Upper lobe of left lung (tissue), 6 donors: ENCODE measurements at places on chromosomes 11 and 22. TPM values are rescaled to one million over a fixed set of nuclear protein-coding genes. Genes with fewer than 3 reads are reported as not detected.
A peak's percentile ranks its signal among the peaks of the same experiment; 100 is the strongest.

DNA sequence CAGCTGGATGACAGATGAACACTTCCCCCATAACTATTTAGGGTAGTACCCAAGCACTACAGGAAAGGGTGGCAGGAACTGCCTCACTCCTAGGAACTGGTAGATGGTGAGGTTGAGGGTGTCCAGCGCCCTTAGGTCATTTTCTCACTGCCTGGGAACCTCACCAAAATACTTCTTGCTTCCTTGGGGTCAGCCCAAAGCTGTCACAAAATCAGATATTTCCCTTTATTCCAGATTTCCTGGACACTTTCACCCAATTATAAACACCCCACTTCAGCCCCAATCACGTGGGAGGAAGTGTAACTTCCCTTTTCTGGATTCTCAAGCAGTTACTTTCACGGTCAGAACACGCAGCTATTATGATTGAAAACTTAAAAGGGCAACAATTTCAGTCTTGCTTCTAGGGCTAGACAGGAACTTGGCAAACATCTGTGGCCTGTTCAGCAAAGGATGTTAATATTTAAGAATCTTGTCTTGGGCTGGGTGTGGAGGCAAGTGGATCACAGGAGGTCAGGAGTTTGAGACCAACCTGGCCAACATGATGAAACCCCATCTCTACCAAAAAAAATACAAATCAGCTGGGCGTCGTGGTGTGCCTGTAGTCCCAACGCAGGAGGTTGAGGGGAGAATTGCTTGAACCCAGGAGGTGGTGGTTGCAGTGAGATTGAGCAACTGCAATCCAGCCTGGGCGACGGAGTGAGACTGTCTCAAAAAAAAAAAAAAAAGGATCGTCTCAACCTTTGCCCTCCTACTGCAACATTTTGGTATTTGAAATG lies 4.0 kb downstream of the FTH1 start:
- peak overlapping the region; percentile 98 for H3K27ac ChIP-seq
- H3K4me1 ChIP-seq = peaks cover 34% of the 10 kb centered on the region
- no peaks in the 10 kb centered on the region for H3K27me3 ChIP-seq
- DNase-seq = peak; percentile 70
- peak overlapping the region; percentile 88 for H3K4me3 ChIP-seq
- H3K36me3 ChIP-seq = peaks cover 26% of the 10 kb centered on the region

GRCh38 chr22:17707526-17707925 lies 66.7 kb downstream of the BID start:
- peaks cover 42% of the 10 kb centered on the region for H3K36me3 ChIP-seq
- DNase-seq = no peak

- H3K27me3 ChIP-seq = no peaks in the 10 kb centered on the region
- no peak overlapping the region for H3K4me3 ChIP-seq
- peaks cover 53% of the 10 kb centered on the region for H3K4me1 ChIP-seq
- no peak for DNase-seq
Observed at GRCh38 chr11:124884340-124884739, 13.3 kb downstream of the ROBO4 start.

DNA sequence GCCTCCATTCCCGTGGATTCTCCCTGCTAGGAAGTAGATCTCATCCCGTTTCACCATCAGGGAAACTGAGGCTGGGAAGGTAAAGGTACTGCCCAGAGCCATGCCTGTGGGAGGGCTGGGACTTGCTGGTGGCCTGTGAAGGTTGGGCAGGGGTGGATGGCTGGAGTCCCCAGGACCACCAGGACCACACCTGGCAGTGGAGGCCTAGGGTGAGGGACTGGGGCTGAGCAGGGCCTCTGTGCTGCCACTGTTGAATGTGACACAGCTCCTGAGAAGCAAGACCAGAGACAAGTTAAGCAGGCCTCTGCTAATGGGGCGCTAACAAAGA lies 26.2 kb upstream of the PRODH start:
- no peak for DNase-seq
- H3K4me3 ChIP-seq = no peak overlapping the region
- no peaks in the 10 kb centered on the region for H3K4me1 ChIP-seq
- no peaks in the 10 kb centered on the region for H3K36me3 ChIP-seq

GRCh38 chr11:29135504-29135903 lies 881.3 kb downstream of the KCNA4 start:
- no peaks in the 10 kb centered on the region for H3K36me3 ChIP-seq
- no peak overlapping the region for H3K4me3 ChIP-seq
- H3K4me1 ChIP-seq = no peaks in the 10 kb centered on the region
- no peak overlapping the region for H3K27ac ChIP-seq

DNA sequence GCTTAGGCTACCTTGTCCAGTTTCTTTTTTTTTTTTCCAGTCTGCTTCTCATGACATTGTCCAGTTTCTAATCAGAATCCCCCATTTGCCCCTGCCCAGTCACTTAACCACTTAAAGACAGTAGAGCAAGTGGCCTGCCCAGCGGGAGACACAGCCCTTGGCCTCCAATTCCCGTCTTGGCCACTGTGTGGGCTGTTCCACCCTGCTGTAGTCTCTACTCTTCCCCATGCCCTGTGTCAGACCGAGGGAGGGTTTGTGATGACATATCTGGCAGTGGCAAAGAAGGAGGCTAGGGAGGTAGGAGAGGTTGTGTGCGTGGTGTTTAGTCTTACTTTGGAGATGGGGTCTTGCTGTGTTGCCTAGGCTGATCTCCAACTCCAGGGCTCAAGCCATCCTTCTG lies 11.5 kb downstream of the PPFIA1 start:
- H3K4me3 ChIP-seq = no peak overlapping the region
- peaks cover 50% of the 10 kb centered on the region for H3K36me3 ChIP-seq
- H3K27me3 ChIP-seq = no peaks in the 10 kb centered on the region
- no peak overlapping the region for H3K27ac ChIP-seq

- H3K4me1 ChIP-seq = peaks cover 12% of the 10 kb centered on the region
- no peak overlapping the region for H3K4me3 ChIP-seq
- H3K27me3 ChIP-seq = no peaks in the 10 kb centered on the region
- DNase-seq = peak; percentile 23
- H3K27ac ChIP-seq = no peak overlapping the region
Observed at GRCh38 chr11:15826826-15827225, 529.5 kb downstream of the SOX6 start.

DNA sequence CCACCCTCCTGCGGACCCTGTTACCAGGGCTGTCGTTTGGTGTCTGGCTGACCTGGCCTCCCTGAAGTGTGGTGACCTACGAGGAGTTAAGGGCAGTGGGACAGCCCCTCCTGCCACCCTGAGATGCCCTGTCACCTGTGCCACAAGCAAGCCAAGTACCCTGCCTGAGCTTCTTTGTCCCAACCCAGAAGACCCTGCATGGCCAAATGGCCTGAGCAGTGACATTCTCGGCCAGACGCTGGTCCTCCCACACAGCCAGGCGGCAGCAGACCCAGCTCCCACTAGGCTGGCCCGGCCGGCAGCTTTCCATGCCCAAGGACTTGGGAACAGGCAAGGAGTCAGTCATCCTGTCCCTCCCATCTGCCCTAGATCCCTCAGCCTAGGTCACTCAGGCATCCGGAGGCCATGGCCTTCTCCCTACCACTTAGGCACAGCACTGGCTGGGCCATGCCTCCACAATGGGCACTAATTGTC lies 7.6 kb downstream of the ARVCF start:
- H3K27ac ChIP-seq = no peak overlapping the region
- H3K27me3 ChIP-seq = no peaks in the 10 kb centered on the region
- no peak overlapping the region for H3K4me3 ChIP-seq

- H3K27ac ChIP-seq = no peak overlapping the region
- DNase-seq = no peak
- H3K4me3 ChIP-seq = no peak overlapping the region
- no peaks in the 10 kb centered on the region for H3K27me3 ChIP-seq
- no peaks in the 10 kb centered on the region for H3K36me3 ChIP-seq
- no peaks in the 10 kb centered on the region for H3K4me1 ChIP-seq
Observed at GRCh38 chr11:69834251-69834650, 15.0 kb upstream of the FGF3 start.

- H3K4me3 ChIP-seq = no peak overlapping the region
- no peaks in the 10 kb centered on the region for H3K27me3 ChIP-seq
Observed at GRCh38 chr22:39185601-39186012, 33.1 kb upstream of the CBX7 start.

- DNase-seq = no peak
- peaks cover 5% of the 10 kb centered on the region for H3K36me3 ChIP-seq
- H3K4me1 ChIP-seq = peaks cover 16% of the 10 kb centered on the region
- peak overlapping the region; percentile 80 for H3K27ac ChIP-seq
Observed at GRCh38 chr22:19085233-19085718, 36.9 kb downstream of the DGCR2 start.

GRCh38 chr11:133949129-133949528 lies 7.6 kb downstream of the IGSF9B start:
- DNase-seq = no peak
- no peaks in the 10 kb centered on the region for H3K36me3 ChIP-seq
- H3K4me1 ChIP-seq = peaks cover 11% of the 10 kb centered on the region
- no peak overlapping the region for H3K4me3 ChIP-seq
- no peaks in the 10 kb centered on the region for H3K27me3 ChIP-seq
- no peak overlapping the region for H3K27ac ChIP-seq

DNA sequence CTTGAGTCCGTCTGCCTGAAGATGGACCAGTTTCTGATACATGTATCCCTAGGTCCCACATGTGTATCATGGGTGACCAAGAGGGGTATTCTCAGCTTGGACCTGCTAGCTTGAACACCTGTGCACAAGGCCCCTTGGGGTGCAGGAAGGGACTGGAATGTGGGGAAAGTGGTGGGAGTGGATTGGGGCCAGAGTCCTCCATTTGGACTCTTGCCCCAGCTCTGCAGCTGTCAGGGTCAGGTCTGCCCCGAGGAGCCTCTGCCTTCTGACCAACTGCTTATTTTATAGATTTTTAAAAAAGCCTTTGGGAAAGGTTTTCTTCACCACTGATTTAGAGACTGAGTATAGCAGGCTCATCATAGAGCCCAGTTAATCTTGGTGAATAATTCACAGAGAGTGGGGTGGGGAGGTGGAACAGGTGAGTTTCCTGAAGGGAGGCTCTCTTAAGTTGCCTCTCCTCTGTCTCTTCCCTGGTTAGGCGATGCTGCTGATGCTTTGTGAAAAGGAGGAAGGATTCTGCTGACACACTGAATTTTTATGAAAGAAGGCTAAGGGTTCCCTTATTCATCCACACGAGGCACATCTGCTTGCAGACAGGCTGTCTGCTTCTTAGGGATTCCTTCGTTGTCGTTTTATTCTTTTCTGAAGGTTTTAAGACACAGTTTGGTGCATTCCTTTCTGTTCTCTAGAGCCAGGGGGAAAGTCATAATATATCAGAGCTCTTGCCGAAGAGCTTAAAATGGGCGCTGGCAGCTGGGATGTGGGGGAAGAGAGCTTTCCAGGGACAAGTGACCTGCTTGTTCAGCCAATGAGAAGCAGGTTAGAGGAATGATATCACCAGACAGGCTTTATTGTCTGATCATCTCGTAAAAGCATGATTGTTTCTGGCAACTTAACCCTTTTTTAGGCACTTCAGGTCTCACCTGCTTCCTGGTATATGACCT lies 19.9 kb downstream of the TRIM44 start:
- no peak overlapping the region for H3K4me3 ChIP-seq
- no peaks in the 10 kb centered on the region for H3K27me3 ChIP-seq
- no peak for DNase-seq
- H3K27ac ChIP-seq = no peak overlapping the region
- H3K36me3 ChIP-seq = peaks cover 25% of the 10 kb centered on the region

- DNase-seq = no peak
- H3K27me3 ChIP-seq = no peaks in the 10 kb centered on the region
- H3K4me1 ChIP-seq = peaks cover 10% of the 10 kb centered on the region
- no peaks in the 10 kb centered on the region for H3K36me3 ChIP-seq
- no peak overlapping the region for H3K4me3 ChIP-seq
Observed at GRCh38 chr11:32888805-32889204, 3.8 kb upstream of the QSER1 start.

DNA sequence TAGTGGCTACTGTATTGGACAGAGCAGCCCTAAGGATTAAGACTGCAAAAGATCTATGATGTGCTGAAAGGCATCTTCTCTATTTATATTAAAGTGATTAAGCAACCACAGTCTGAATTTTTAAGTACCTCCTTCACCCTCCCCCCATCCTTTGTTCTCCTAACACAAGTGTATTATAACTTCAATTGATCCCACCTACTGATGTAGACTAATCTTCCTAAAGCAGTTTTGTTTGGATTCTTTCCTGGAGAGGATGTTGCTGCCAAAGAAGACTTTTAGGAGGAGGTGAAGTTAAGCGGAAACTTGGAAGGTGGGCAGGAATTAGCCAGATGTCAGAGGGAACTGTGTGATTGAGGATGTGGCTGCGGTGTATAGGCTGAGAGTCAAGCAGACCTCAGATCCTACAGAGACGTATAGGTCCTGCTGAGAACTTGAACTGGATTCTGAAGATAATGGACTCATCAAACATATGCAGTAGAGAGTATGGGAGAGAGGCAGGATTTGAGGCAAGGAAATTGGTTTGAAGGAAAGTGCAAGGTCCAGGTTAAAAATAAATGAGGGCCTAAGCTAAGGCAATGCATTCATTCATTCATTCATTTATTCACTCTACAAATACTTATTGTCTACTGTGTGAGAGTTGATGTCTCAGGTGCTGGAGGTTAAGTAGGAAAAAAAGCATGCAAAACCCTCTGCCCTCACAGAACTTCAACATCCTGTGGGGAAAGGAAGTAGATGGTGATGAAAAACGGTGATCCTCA lies 5.2 kb upstream of the RASSF10 start:
- H3K27me3 ChIP-seq = no peaks in the 10 kb centered on the region
- H3K27ac ChIP-seq = no peak overlapping the region
- no peak for DNase-seq
- H3K4me3 ChIP-seq = no peak overlapping the region
- H3K36me3 ChIP-seq = no peaks in the 10 kb centered on the region

GRCh38 chr11:134644476-134645456 lies 232.7 kb upstream of the B3GAT1 start:
- no peaks in the 10 kb centered on the region for H3K27me3 ChIP-seq
- no peaks in the 10 kb centered on the region for H3K4me1 ChIP-seq
- H3K4me3 ChIP-seq = no peak overlapping the region
- H3K27ac ChIP-seq = no peak overlapping the region

- no peak overlapping the region for H3K27ac ChIP-seq
- no peaks in the 10 kb centered on the region for H3K36me3 ChIP-seq
- H3K27me3 ChIP-seq = no peaks in the 10 kb centered on the region
- no peak overlapping the region for H3K4me3 ChIP-seq
- H3K4me1 ChIP-seq = no peaks in the 10 kb centered on the region
Observed at GRCh38 chr11:132655187-132655855, 877.0 kb downstream of the OPCML start.

GRCh38 chr11:12403122-12403996 lies 26.0 kb downstream of the PARVA start:
- DNase-seq = no peak
- H3K4me1 ChIP-seq = no peaks in the 10 kb centered on the region
- no peak overlapping the region for H3K4me3 ChIP-seq
- H3K27ac ChIP-seq = peak overlapping the region; percentile 30

DNA sequence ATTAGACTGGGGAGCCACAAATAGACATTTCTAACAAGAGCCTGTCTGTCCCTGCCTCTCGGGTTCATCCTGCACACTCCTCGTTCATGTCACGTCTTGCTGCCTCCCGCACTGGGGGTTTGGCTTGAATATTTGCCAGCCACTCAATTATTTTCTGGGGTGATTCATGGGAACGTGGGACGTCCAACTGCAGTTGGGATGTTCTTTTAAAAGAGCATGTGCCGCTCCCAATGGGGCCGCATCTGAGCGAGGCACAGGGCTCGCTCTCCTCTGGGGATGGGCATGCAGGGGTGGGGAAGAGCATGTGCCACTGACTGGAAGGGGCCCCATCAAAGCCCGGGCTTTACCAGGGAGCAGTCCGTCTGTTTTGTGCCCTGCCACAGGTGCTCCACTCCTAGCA lies 43.4 kb downstream of the PARVG start:
- no peaks in the 10 kb centered on the region for H3K36me3 ChIP-seq
- no peaks in the 10 kb centered on the region for H3K27me3 ChIP-seq
- no peak overlapping the region for H3K27ac ChIP-seq
- DNase-seq = peak; percentile 10
- no peak overlapping the region for H3K4me3 ChIP-seq

Gene UVRAG
- 25.6 TPM for total RNA-seq

Gene NNMT
- total RNA-seq = 171 TPM

Gene BRD1
- total RNA-seq = 141 TPM

Gene FOLR1
- total RNA-seq = 132 TPM

Gene PHF21B
- total RNA-seq = not detected

Gene TIMP3
- 629 TPM for total RNA-seq

Gene LRRC32
- 41.3 TPM for total RNA-seq

Gene GAB2
- total RNA-seq = 40.9 TPM
